Activated naive CD4-positive, alpha-beta T cell treated with anti-CD3 and anti-CD28 coated beads, Interleukin-2, amount 50 U/mL, for 72 hours (primary cell): ENCODE measurements at places on chromosomes 7 and 10.

GRCh38 chr10:3067859-3068179, 471 bp downstream of the PFKP start:
- peak; percentile 30 for DNase-seq

DNA sequence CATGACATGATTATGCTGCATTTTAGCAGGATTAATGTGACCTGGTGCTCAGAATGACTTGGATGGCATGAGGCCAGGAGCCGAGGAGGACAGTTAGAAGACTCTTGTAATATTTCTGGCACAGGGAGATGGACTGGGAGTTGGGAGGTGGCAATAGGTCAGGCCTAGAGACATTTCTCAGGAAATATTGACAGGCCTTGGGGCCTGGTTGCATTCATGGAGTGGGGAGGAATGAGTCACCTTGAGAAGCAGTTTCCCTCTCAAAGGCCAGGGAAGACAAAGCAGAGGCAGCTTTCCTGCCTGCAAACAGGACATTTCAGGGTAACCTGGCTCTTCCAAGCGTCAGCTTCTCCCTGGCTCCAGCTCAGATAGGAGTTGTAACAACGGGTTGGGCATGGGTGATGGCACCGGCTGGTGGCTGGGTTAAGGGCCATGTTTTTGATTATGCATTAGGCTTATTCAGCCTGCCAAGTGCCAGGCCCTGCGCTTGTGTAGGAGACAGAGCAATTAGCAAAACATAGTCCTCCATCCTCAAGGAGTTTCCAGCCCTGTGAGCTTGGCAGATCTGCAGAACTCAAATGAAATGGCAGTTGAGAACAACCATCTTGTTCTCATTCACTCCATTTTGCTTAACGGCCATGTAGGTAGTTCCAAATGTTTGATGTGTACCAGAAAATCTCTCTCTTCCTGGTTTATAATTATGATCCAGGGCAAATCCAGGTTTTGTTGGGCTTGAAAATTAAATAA, 38.2 kb downstream of the HK1 start:
- DNase-seq: no peak

DNA sequence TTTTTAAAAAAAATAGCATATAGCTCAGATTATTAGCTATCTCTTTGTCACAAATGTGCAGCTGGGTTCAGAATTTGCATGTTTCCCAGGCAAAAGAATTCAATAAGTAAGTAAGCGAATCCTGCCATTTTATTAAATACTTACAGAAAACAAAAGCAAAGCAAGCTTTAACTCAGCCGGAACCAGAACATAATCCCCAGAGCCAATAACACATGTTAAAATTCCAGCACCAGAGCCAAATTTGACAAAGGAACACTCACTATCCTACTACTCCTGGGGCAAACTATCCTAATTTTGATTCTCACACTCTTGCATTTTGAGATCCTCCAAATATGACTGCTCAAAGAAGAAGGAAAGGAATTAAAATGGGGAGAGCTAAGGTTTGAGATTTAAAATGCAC, 32.6 kb downstream of the LRRTM3 start:
- DNase-seq: no peak

DNA sequence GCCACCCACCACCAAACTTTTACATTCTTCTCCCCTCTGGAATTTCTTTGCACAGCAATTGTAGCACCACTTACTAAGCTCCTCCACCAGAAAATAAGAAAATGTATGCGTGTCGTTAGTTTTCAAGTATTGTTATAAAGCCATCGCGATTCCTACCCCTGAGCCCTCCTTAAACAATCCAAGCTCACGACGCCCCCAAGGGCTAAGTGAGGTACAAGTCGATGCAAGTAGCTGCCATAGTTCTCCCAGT, 1.3 kb downstream of the FRAT2 start:
- no peak for DNase-seq

- peak; percentile 22 for DNase-seq
Observed at GRCh38 chr10:118045837-118046394, 825 bp downstream of the RAB11FIP2 start.

GRCh38 chr7:11552676-11553296, 279.2 kb downstream of the THSD7A start:
- DNase-seq: no peak
